Pancreas (tissue), 10 donors: ENCODE measurements at places on chromosomes 3 and 15. TPM values are rescaled to one million over a fixed set of nuclear protein-coding genes. Genes with fewer than 3 reads are reported as not detected.

The VPS13C gene
- total RNA-seq, result 28.8 TPM

The GUCA1C gene
- total RNA-seq, result 19.0 TPM

The LRRN1 gene
- 2.3 TPM for total RNA-seq

GRCh38 chr3:157103280-157103679 is 56.7 kb downstream of the CCNL1 start:
- H3K36me3 ChIP-seq, result no peaks in the 10 kb centered on the region
- H3K4me1 ChIP-seq, result no peaks in the 10 kb centered on the region
- H3K27ac ChIP-seq, result no peak overlapping the region

GRCh38 chr3:57999417-58000115 is 8.7 kb upstream of the FLNB start:
- no peaks in the 10 kb centered on the region for H3K36me3 ChIP-seq
- H3K4me1 ChIP-seq, result no peaks in the 10 kb centered on the region
- no peak for DNase-seq
- H3K27ac ChIP-seq, result no peak overlapping the region
- H3K4me3 ChIP-seq, result no peak overlapping the region

- DNase-seq, result no peak
- no peak overlapping the region for H3K4me3 ChIP-seq
- H3K4me1 ChIP-seq, result no peaks in the 10 kb centered on the region
- H3K27me3 ChIP-seq, result no peaks in the 10 kb centered on the region
Measured at GRCh38 chr3:25910997-25911396, 121.1 kb downstream of the OXSM start.

- no peak overlapping the region for H3K27ac ChIP-seq
- no peaks in the 10 kb centered on the region for H3K4me1 ChIP-seq
- no peak for DNase-seq
- no peaks in the 10 kb centered on the region for H3K27me3 ChIP-seq
- H3K4me3 ChIP-seq, result no peak overlapping the region
- H3K36me3 ChIP-seq, result no peaks in the 10 kb centered on the region
Measured at GRCh38 chr3:73319179-73319769, 257.8 kb downstream of the EBLN2 start.

- no peak for DNase-seq
- H3K36me3 ChIP-seq, result no peaks in the 10 kb centered on the region
- no peaks in the 10 kb centered on the region for H3K27me3 ChIP-seq
- H3K4me1 ChIP-seq, result no peaks in the 10 kb centered on the region
Measured at GRCh38 chr15:100097342-100098127, 244.2 kb downstream of the ADAMTS17 start.

DNA sequence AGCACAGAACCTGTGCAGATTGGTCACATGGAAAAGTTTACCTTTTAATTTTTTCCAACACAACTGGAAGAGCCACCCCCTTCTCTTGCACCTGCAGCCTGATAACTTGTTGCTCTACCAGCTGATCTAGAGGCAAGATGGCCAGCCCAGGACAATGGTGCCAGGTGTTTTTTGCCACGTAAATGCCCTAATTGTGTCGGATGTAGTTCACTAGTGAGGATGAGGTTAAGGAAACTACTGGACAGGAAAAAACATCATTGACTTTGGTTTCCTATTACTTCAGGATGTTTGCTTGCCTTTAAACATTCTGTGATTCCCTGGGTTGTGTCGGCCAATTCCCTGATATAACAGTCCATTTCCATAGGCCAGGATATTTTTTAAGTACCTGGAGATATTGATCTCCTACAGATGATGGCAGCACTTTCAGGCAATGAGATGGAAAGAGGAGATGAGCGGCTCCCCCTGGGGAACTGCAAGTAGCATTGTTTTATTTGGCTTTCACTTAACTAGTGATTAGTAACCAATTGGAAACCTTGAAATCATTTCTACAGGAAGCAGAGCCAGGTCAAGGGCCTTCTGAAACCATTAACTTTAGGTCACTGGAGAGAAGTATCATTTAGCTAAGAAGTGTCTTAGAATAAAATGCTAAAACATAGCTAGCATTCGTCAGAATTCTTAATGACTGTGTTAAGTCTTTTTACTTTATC is 72.5 kb downstream of the OSBPL10 start:
- no peak for DNase-seq
- H3K27ac ChIP-seq, result no peak overlapping the region
- no peak overlapping the region for H3K4me3 ChIP-seq
- no peaks in the 10 kb centered on the region for H3K27me3 ChIP-seq
- H3K4me1 ChIP-seq, result peaks cover 4% of the 10 kb centered on the region

GRCh38 chr3:19886404-19886803 is 47.6 kb downstream of the EFHB start:
- DNase-seq, result no peak
- H3K4me3 ChIP-seq, result no peak overlapping the region
- no peaks in the 10 kb centered on the region for H3K36me3 ChIP-seq
- H3K27ac ChIP-seq, result no peak overlapping the region
- H3K27me3 ChIP-seq, result no peaks in the 10 kb centered on the region
- H3K4me1 ChIP-seq, result no peaks in the 10 kb centered on the region

GRCh38 chr3:27080258-27080525 is 289.0 kb downstream of the NEK10 start:
- H3K27ac ChIP-seq, result no peak overlapping the region
- no peak overlapping the region for H3K4me3 ChIP-seq
- H3K4me1 ChIP-seq, result no peaks in the 10 kb centered on the region
- no peaks in the 10 kb centered on the region for H3K27me3 ChIP-seq
- no peaks in the 10 kb centered on the region for H3K36me3 ChIP-seq

DNA sequence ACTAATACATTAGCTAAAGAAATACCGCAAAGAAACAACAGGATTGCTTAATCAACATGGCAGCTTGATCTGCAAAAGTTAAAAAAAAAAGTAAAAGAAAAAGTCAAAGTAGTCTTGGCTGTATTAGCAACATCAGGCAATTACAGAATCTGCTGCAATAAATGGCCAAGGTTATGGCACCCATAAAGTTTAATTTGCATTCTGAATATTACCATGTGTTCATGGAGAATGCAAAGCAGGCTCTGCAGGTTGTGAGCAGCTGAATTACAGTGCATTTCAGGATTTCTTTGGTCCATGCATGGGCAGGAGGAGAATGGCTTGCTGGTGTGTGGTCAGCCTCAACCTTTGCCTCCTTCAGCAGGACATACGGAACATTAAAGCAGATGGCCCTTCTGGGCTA is 199.1 kb upstream of the AZI2 start:
- H3K27me3 ChIP-seq, result no peaks in the 10 kb centered on the region
- H3K4me3 ChIP-seq, result no peak overlapping the region
- no peaks in the 10 kb centered on the region for H3K4me1 ChIP-seq
- no peaks in the 10 kb centered on the region for H3K36me3 ChIP-seq
- no peak overlapping the region for H3K27ac ChIP-seq

- H3K27me3 ChIP-seq, result no peaks in the 10 kb centered on the region
- no peaks in the 10 kb centered on the region for H3K36me3 ChIP-seq
- H3K4me3 ChIP-seq, result no peak overlapping the region
- H3K4me1 ChIP-seq, result no peaks in the 10 kb centered on the region
Measured at GRCh38 chr3:124861041-124861440, 26.1 kb downstream of the ITGB5 start.

- no peaks in the 10 kb centered on the region for H3K4me1 ChIP-seq
- DNase-seq, result no peak
- H3K27ac ChIP-seq, result no peak overlapping the region
- no peak overlapping the region for H3K4me3 ChIP-seq
Measured at GRCh38 chr15:94722024-94722636, 490.8 kb downstream of the MCTP2 start.
